CD4-positive, alpha-beta T cell treated with Interferon gamma for 1 hour (primary cell): ENCODE measurements at places on chromosomes 7 and 10.

- DNase-seq, result no peak
Observed at GRCh38 chr7:27685209-27685608, 22.5 kb upstream of the HIBADH start.

- no peak for DNase-seq
Observed at GRCh38 chr10:132482090-132482800, 55.3 kb upstream of the INPP5A start.

- DNase-seq, result no peak
Observed at GRCh38 chr10:80442879-80443278, 11.2 kb upstream of the TSPAN14 start.

GRCh38 chr7:25735674-25736242 lies 416.2 kb upstream of the NFE2L3 start:
- DNase-seq, result no peak

DNA sequence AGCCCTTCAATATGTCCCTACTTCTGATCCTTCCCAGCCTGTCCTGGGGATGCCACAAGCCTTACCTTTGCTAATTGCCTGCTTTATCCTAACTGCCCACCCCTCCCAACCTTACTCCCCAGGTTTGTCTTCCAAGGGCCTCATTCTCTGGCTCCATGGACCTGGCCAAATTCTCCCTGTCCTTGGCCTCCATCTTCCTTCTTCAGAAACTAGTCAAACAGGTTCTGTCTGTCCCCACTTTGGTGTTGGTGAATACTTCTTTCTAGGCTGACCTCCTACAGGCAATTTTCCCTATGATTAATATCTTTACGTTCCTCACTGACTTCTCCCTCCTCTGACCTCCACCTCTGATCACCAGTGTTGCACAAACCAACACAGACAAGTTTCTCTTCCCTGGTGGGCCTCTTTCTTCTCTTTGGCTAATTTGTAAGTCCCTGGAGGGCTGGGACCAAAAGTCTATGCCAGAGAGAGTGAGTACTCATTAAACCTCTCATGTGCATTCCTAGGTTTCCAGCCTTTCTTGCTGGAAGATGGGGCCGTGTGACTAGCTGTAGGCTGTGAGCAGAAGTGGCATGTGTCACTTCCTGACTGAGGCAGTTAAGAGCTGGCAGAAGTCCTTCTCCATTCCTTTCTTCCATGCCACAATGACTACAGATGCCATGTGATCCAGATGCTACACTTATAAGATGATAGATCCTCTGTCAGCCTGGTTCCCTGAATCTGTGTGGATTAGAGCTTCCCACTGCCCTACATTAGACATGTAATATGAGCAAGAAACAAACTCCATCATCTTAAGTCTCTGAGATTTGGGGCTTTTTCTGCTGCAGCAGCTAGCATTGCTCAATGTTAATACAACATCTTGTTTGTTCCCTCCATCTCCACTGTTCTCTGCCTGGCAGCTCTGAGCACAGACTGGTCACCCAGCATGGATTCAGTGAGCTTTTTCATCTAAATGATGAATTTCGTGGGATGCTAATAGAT lies 382.7 kb downstream of the RPS24 start:
- no peak for DNase-seq

DNA sequence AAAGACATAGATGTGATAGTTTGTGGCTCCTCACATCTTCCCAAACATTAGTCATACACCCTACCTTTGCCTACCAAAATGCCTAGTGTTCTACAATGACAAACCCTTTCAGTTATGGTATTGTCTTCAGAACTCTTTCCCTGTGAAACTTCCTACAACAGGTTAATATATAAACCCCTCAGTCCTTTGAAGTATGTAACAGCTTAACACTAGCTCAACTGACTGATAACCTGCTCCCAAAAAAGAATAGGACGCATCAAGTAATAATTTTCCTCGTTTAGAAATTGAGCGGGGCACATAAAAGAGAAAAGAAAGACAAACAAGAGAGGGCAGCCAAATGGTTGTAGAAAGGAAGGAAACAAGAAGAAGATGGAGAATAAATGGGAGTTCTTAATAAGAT lies 49.9 kb upstream of the RNF148 start:
- no peak for DNase-seq

- no peak for DNase-seq
Observed at GRCh38 chr7:22771872-22772228, 44.9 kb downstream of the IL6 start.
